ENCODE measurements at places on chromosomes 5 and 9. TPM values are rescaled to one million over a fixed set of nuclear protein-coding genes. Genes with fewer than 3 reads are reported as not detected.

Gene HMCN2
- total RNA-seq, result 0.75 TPM

Gene PCDHA2
- total RNA-seq, result 0.38 TPM

Gene MCIDAS
- total RNA-seq, result not detected

DNA sequence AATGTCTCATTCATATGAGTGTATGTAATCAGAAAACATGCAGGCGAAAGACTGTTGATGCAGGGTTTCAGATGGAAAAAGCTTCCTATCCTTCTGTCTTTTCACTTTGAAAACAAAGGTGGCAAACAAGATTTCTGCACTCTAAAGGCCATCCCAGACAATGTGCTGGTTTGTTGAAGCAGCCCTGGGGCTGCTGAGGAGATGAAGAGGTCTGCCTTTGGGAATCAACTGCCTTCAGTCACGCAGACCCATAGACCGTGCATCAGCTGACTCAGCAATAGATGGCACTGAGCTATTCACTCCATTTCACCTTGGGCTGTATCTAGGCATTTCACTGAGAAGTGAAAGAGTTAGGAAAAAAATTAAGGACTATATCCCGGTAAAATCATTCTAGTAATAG, 60.5 kb upstream of the C5orf46 start:
- no peak for ATAC-seq

GRCh38 chr5:44387921-44388320, 1.3 kb downstream of the FGF10 start:
- ATAC-seq, result peak; percentile 36

Gene PCDHGA3
- 0.56 TPM for total RNA-seq
